Brain pericyte (primary cell): ENCODE measurements at places on chromosomes 5 and 9.

GRCh38 chr5:108560581-108560980 lies 178.7 kb upstream of the FBXL17 start:
- DNase-seq = no peak

- DNase-seq = no peak
Observed at GRCh38 chr5:84202136-84202535, 182.5 kb downstream of the EDIL3 start.

GRCh38 chr5:945691-946551 lies 53.2 kb downstream of the TRIP13 start:
- no peak for DNase-seq

- DNase-seq = no peak
Observed at GRCh38 chr9:136651860-136652259, 10.9 kb upstream of the EGFL7 start.

- no peak for DNase-seq
Observed at GRCh38 chr9:20225826-20226225, 396.5 kb downstream of the MLLT3 start.
